ENCODE measurements at places on chromosomes 13 and 19.

DNA sequence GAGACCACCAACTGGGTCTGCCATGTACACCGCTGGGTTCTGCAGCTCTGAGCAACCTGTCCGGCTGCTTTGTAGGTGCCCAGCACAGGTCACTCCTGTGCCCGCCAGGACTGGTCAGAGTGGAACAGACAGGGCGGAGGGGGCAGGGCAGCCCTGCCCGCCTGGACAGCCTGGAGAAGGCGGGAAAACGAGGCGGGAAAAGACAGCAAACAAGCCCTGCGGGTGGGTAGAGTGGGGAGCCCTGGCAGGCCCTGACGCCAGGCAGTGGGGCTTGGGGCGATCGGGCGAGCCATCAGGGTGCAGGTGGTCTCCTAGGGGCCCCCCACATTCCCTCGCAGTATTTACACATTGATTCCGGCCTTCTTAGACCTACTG is 533 bp upstream of the UHRF1 start:
- no peak for DNase-seq

DNA sequence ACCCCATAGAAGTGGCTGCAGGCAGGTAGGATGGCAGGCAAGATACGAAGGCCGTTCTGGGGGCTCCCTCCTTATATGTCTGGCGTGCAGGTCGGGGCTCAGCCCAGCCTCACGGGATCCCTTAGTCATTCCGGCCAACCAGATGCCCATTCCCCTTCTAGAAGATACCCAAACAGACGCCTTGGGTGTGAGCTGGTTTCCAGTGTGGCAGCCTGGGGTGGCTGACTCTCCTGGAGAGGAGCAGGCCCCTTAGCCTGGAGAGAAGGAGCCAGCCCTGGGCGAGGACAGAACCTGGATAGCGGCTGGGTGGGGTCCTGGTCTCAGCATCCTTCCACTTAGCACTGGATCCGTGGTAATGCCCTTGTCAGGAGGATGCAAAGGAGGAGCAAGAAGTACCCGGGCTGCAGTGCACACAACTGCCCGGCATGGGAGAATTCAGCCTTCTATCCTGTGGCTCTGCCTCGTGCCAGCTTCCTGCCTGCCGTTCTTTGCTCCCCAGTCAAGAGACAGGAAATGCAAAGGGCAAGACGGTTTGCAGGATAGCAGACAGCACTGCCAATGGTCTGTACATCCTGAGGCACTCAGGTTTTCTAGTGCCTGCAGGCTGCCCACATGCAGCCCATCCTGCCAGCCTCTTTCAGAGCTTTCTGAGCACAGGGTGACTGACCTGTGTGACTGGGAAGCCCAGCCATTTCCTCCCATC is 56.7 kb upstream of the WASF3 start:
- DNase-seq: no peak

DNA sequence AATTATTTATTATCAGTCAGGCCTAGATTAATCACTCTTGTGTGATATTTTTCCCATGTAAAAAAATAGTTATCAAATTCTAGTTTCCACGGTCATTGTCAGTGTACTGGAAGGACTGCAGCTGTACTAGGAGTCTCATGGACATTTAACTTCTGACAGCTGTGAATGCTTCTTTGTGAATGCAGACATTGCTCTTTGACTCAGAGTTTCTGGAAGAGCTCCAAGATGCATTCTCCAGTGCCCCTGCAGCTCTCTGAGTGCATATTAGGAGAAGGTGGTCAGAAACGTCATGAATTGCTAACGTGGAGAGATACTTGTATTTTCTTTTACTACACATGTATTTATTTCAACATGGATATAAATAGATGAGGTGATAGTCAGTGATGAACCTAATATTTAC is 9.7 kb upstream of the SLITRK5 start:
- DNase-seq: no peak

DNA sequence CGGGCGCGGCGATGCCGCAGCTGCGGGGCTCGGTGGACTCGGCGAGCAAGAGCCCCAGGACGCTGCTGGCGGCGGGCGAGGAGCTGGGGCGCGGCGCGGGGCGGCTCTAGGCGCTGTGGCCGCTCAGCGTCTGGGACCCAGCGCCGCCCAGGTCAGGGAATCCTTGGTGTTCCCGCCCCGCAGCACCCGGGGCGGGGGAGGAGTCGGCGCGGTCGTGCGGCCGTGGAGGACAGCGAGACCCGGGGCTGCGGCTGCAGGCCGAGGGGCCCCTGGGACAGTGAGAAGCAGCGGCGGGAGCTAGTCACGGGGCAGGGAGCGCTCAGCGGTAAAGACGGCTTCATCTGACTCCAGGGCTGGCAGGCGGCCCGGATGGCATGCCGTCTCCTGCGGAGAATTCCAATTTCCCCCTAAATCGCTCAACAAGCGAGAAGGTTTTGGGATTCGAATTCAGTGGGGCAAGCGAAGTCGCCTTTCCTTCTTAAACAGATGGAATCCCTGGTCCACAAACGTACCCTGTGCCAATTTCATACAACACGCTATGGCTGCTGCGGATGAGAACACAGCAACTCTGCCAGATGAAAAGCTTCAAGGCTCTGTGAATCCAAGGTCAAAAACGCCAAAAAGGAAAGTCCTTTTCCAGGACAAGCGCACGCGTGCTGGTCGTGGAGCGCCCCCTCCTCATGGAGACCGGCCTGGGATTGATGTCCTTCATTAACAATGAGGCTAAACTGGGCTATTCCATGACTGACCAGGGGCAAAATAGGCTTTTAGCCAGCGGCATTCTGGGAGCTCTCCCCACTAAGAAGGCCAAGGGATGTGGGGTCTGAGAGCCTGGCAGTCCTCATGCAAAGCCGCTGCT is 4.2 kb upstream of the ZSCAN4 start:
- DNase-seq: no peak

DNA sequence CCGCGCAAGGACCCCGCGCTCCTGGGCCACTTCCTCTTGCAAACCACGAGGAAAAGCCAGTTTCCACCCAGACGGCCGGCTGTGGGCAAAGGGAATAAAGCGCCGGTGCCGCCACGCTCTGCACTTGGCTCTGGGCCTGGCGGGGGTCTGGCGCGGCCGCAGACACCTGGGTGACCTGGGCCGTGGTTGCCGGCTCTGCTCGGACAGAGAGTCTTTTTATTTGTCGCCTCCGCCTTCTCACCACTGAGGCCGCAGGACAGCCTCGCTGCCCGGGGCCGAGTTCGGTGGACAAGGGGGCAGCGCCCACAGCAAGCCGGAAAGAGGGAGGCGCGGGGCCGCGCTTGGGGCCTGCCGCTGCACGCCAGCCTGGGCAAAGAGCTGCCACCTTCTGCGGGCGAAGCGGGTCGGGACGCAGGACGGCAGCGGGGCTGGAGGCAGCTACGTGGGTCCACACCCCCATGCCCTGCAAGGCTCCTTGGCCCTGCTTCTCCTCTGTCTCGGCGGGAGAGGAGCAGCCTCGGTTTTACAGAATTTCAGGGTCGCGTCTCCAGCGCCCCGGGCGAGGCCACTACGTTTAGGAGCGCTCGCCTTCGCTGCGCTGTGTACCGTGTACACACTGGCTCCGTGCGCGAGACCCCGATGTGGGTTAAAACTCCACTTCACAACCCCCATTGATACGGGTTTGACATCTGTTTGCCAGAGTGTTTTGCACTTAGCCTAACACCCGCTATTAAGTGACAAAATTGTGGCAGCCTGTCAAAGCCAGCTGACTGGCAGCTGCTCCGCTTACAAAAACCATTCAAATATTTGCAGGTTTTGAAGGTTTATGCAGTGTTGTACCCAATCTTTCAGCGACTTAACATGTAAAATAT is 13.0 kb upstream of the SOX1 start:
- no peak for DNase-seq

GRCh38 chr19:10706990-10707389 is 5.8 kb downstream of the QTRT1 start:
- no peak for DNase-seq

DNA sequence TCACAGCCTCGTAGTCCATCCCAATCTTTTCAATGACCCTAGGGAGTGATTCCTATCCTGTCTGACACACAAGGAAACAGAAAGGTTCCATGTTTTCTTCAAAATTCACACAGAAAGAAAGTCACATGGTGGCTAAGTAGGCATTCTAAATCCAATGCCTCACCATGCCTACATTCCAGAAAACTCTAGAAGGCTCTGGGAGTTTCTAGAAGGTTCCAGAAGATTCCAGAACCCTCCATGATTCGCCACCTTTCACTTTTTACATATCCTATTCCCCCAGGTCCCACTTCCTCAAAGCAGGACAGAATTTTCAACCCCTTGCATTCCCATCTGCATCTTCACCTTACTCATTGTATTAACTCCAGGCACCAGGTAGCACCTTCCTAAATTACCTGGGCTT is 23.1 kb downstream of the GNG7 start:
- no peak for DNase-seq

GRCh38 chr13:29454931-29455481 is 140.5 kb downstream of the SLC7A1 start:
- no peak for DNase-seq

GRCh38 chr19:4583961-4584669 is 24.6 kb upstream of the SEMA6B start:
- DNase-seq: no peak

DNA sequence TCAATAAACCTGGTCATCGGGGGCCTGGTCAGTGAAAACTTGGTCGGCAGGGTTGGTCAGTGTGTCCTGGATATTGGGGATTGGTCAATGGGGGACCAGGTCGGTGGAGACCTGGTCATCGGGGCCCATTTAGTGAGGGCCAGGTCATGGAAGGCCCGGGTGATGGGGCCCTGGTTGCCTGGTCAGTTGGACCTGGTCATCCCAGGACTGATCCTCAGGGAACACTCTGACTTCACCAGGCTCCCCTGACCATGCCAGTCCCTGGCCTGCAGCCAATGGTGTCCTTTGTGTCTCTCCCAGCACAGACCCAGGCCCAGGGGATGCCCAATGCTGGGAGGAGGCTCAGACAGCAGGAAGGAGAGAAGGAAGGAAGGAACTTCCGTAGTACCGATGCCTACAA is 42.1 kb upstream of the TPM4 start:
- DNase-seq: no peak

- DNase-seq: no peak
These were observed 23.0 kb downstream of the FAM216B start for GRCh38 chr13:42804244-42804874.

DNA sequence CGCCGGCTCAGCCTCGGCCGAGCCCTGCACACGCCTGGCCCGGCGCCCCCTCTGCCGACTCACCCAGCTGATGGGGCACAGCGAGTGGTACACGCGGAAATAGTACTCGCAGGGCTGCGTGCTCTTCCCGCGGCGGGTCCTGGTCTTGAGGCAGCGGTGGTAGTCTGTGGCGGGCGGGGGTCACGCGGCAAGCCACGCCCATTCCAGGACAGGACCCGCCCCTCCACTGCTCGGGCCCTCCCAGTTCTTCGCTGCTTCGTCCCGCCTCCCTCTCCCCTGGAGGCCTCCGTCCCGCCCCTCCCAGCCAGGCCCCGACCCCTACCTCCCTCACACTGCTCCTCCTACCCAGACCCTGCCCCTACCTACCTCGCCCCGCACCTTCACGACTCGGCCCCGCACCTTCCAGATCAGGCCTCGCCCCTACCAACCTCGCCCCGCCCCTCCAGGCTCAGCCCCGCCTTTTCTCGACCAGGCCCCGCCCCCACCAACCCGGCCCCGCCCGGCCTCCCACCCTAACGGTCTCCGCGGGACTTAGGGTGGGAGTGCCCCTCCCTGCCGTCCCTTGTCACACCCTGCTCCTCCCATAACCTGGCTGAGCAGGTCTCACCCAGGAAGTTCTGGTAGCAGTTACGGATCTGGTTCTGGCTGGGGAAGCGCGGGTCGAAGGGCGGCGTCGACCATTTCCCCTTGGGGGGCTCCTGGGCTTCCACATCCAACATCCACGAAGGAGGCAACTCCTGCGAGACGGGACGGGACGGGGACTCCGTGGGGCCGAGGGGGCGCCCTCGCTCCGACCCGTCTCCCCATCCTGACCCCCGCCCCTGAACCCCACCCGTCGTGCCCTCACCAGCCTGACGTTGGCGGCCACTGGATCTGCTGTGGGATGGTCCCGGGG is 469 bp downstream of the COX6B2 start:
- DNase-seq: peak; percentile 51

GRCh38 chr19:3324405-3324856 is 42.0 kb upstream of the NFIC start:
- peak; percentile 31 for DNase-seq

- no peak for DNase-seq
These were observed 55.4 kb upstream of the SCEL start for GRCh38 chr13:77480066-77480465.

GRCh38 chr19:48819366-48819816 is 8.6 kb upstream of the BCAT2 start:
- DNase-seq: no peak

DNA sequence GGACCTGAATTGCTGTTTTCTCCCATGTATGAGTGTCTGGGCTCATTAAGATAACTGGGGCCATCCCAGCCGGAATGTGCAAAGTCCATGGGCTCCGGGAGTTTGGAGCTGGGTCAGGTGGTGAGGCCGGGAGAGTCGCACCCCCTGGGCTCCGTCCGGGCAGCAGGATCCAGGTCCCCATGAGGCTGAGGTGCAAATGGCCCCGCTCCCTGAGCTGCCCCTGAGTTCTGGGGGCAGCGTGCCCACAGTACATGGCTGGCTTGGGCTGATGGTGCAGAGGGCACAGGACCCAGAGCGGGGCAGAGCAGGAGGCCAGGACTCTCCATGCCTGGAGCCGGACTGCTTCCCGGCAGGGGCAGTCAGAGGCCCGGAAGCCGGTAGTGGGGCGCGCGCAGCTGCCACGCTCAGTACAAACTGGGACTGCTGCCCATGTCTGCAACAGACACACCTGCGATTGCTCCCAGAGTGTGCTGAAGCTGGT is 136.0 kb downstream of the KDM4B start:
- no peak for DNase-seq

- no peak for DNase-seq
These were observed 13.5 kb downstream of the IL17D start for GRCh38 chr13:20716951-20717350.

GRCh38 chr13:36219883-36220282 is 5.5 kb upstream of the SOHLH2 start:
- DNase-seq: no peak

GRCh38 chr19:21094347-21095025 is 12.5 kb downstream of the ZNF714 start:
- DNase-seq: no peak

DNA sequence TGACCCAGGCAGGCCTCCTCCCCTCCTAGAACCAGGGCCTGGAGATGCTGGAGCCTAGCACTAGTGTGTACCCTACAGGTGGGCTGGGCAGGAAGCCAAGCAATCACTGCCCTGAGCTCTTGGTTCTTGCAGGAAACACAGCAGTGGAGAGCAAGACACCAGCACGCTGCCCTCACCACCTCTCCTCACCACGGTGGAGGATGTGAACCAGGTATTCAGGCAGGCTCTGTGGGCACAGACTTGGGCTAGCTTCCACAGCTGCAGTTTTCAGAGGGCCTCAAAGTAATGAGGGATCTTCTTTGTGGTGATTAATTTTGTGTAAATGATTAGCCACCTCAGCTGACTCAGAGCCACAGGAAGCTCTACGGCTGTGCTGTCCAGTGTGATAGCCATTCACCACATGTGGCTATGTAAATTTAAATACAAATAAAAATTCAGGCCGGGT is 13.6 kb upstream of the GPI start:
- no peak for DNase-seq

All from T-helper 22 cell (primary cell).